GM04504 (cell line): ENCODE measurements at places on chromosomes 12 and 14.
A peak's percentile ranks its signal among the peaks of the same experiment; 100 is the strongest.

GRCh38 chr12:116284396-116284795 lies 6.9 kb upstream of the MED13L start:
- DNase-seq: no peak

DNA sequence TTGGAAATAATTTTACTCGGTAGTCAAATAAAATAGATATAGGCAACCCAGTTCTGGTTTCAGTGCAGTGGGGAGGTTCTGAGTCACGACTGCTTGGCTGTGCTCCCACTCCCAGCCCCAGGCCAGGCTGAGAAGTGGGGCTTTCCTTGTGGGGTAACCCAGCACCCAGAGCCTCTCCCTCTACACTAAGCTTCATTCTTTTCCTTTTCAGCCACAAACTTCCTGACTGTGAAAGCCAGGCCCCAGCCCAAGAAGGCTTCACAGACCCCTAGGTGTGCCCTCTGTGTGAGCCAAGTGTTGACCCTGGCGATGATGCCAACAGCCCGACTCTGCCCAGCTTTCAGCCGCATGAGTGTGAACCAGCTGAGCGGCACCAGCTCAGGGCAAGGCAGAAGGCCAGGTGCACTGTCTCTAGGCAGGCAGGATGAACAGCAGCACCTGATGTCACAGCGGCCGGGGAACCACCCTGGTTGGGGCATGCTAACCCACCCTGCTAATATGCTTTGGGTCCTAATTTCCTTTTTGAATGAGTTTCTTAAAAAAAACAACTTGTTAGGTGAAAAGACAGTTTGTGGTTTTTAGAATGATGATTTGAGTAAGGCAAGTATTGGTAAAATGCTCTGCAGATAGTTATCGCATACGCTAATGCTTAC lies 42.2 kb upstream of the ATP23 start:
- DNase-seq: no peak

DNA sequence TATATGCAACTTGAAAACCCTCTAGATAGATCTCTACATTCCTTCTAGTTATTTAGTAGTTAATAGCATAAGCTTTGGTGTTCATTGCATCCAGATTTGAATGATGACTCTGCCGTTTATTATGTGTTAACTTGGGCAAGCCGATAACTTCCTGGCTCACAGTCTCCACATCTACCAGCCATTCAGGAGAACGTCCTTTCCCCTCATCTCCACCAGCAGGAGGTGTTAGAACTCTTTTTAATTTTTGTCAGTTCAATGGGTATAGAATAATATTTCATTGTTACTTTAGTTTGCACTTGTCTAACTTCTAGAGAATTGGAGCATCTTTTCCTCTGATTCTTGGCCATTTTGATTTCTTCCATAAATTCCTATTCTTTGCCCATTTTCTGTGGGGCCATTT lies 30.0 kb upstream of the WSCD2 start:
- no peak for DNase-seq

DNA sequence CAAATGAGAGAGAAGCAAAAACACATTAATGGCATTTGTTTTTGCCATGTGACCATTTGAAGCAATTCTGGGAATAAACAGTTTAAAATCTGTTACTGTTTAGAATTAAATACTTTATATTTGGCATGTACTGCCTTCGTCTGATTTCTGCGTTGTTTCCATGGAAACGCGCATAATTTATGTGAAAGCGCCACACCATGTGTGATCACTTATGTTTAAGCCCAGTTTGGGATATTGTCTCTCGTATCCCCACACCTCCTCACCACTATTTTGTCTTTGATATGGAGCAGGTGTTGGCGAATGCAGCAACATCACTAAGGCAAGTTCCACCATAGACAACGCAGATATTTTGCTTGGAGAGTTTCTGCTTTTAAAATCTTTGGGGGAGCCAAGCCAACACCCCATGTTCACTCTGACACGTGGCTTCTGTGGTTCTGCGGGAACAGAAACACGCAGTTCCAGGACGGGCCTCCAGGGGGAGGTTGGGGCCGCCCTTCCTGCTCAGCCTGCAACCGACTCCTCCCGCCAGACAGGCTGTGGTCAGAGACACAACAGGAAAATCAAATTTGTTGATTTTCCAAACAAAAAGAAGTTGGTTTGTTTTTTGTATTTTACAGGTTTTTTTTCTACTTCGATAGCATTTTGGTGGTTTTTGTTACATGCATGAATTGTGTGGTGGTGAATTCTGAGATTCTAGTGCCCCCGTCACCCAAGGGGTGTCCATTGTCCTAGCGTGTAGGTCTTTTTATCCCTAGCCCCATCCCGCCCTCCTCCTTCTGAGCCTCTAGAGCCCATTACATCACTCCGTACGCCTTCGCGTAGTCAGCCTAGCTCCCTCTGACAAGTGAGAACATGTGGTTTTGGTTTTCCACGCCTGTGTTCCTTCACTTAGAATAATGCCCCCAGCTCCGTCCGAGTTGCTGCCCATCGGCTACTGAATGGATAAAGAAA lies 101.9 kb upstream of the SFSWAP start:
- DNase-seq: peak; percentile 18

DNA sequence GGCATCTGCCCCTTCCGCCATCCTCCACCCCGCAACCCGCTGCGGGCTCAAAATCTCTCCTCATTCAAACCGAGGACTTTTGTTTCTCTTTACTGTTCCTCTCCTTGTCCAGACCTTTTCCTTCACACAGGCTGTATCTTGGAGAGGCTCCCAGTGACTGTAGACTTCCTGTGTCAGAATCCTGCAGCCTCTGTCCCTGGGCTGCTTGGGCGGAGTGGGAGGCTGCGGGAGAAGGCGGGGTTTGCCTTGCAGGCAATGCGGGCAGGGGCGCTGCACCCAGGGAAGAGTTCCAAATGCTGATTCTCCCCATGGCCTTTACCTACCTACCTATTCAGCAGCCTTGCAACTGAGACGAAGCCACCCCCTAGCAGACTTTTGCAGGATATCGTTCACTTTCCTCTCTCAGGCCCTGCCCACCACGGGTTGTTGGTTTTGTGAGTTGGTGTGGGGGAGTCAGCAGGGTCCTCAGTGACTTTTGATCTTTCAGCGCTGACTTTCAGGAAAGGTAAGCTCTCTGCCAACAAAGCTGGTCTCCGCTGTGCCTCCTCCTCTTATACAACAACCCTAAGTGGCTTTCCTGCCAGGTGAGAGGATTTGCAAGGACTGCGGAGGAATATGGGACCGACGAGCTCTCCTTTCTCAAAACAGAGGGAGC lies 79.0 kb upstream of the KCNA1 start:
- no peak for DNase-seq

DNA sequence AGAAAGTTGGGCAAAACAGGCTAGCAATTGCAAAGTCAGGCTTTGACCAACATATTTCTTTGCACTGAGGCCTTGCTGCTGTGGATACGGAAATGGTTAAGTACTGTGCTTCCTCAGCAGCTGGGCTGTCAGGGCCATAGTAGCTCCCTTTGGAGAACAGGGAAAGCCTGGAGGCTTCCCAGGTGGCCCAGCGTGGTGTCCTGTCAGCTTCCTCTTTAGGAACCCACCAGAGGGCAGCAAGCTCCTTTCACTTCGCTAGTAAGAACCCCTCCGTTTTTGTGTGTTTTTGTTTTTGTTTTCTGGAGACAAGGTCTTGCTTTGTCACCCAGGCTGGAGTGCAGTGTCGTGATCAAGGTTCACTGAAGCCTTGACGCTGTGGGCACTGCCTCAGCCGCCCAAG lies 1.7 kb upstream of the CFAP251 start:
- DNase-seq: no peak

DNA sequence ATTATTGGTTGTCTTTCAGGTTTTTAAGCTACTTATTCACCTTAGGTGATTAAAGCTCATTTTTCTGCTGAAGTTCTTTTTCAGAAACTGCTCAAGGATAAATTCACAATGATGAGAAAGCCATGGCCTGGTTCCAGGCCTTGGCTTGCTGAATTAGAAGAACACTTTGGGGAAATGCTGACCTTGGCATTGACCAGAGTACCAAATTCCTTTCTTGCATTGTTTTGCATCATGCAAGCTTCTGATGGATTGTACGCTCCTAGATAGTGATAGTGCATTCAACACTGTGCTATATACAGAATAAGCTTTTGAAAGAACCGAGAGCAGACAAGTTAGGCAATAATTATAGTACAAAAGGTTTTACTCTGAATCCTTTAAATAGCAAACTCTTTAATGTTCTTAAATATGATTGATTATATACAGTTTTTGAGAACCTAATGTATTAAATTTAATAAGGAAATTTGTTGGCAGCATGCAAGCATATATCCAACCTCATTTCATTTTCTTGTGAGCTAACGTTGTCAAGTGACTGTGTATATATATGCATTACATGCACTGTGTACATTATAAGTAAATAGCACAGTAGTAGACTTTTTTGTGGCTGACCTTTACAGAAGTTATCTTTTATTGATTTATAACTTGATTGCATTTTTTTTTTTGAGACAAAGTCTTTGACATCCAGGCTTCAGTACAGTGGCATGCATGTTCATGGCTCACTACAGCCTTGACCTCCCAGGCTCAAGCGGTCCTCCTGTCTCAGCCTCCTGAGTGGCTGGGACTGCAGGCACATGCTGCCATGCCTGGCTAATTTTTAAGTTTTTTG lies 99.2 kb downstream of the DIP2B start:
- peak; percentile 29 for DNase-seq

- no peak for DNase-seq
Observed at GRCh38 chr12:31867292-31867691, 91.9 kb upstream of the RESF1 start.

DNA sequence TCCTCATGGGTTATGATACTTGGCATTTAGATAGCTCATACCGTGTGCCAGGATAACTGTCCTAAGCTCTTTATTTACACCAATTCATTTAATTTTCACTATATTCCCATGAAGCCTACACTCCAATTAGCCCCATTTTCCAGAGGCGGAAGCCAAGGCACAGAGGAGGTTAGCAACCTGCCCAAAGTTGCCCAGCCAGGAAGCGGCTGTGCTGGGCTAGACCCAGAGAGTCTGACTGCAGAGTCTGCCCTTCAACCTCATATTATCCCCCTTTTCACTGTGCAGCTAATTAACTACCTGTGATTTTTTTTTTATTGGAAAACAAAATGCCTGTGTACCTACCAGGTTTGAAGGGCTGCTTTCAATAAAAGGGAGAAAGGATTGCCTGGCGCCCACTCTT lies 2.5 kb downstream of the RFLNA start:
- DNase-seq: no peak

GRCh38 chr12:125097427-125097826 lies 32.2 kb downstream of the AACS start:
- DNase-seq: no peak

- no peak for DNase-seq
Observed at GRCh38 chr12:12376646-12377448, 20.0 kb downstream of the BORCS5 start.

DNA sequence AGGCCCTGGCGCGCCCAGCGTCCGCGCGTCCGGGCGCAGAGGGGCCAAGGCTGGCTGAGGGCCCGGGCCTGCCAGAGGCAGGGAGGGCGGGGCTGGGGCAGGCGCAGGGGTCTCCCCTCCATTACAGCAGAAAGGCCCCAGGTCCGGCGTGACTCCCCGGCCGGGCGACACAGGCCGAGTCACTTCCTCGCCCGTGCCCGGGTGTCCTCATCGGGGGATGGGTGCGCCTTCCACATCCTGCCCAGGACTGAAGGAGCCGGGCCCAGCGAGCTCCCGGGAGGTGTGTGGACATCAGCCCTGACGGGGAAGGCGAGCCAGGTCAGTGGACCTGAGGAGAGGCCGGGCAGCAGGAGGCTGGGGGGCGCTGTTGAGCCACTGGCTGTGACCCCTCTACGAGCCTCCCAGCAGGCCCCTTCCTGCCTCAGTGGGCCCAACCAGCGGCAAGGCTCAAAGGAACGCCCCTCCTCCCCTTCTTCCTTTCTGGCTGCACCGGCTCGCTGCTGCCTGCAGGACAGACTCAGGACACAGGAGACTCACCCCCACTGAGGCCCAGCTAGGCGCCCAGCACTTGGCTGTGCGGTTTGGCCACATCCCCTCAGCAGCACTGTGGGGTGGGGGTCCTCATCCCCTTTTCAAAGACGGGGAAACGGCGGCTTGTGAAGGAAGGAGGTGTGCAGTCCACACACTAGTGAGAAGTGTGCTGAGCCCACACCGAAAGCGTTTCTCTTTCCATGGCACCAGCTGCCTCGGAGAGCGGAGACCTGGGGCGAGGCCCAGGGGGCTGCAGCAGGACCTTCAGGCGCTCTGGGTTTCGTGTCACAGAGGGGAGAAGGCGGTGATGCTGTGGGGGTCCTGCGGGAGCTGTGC lies 606 bp downstream of the TNFAIP2 start:
- no peak for DNase-seq

DNA sequence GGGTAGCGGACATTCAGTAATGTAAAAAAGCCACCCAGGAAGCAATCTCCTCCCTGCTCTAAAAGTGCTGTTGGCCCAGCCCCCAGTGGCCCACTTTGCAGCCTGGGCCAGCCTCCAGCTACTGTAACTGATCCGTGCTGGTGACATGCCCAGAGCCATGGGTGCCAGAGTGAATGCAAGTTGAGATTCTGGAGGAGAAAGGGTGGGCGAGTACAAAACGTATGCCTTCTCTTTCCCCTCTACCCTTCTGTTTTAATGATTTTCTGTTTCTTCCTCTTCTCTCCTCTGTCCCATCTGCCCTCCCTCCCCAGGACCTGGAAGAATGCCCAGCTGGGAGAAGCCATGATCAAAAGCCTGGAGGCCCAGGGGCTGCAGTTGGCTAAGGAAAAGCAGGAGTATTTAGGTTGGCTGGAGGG lies 16.9 kb downstream of the PLEKHD1 start:
- DNase-seq: no peak

DNA sequence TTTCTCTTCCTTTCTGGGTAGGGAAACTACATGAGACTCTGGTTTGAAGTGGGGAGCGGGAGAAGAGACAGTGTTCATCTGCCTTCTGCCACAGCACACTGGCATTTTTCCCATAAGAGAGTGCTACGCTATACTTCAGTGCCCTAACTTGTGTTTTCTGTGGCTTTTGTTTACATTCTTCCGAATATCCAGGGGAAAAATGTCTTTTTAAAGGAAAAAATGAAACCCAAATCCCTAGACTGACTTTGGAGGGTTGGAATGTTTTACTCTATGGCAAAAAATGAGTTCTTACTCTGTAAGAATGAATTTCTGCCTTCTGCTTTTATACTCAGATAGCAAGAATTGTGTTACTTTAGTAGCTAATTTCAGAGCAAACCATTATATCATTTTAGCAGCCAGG lies 88.1 kb upstream of the TMEM263 start:
- no peak for DNase-seq

DNA sequence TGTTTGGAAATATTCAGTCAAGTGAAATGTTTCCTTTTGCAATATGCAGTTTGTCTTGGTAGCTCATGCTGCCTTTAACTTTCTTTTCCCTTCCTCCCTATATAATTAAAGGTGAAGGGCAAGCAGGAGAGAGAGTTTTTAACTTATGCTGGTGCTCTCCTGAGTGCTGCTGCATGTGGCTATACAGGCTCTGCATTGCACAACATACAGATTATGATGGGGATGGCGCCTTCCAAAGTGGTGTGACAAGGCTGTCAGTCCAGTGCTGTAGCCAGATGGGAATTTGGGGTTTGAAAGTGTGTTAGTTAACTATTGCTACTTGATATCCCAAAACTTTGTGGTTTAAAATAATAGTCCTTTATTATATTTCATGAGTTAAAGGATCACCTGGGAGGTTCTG lies 199.0 kb downstream of the ATP23 start:
- DNase-seq: no peak

GRCh38 chr12:69243099-69244084 lies 4.0 kb downstream of the CPSF6 start:
- no peak for DNase-seq
